ENCODE measurements at places on chromosomes 3 and 15.

DNA sequence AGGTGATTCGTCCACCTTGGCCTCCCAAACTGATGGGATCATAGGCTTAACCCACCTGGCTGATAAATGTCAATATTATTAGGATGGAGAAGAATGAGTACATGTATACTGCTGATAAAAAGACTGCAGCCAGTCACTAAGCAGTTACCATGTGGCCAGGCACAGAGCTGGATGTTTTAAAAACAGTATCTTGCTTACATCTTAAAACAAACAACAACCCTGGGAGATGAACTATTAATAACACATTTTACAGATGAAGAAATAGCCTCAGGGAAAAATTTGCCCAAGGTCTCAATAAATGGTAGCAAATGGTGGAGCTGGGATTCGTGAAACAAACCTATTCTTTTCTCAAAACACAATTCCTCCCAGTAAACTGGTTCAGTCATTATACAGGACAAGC lies 18.1 kb downstream of the IL17RD start:
- no peak for DNase-seq

DNA sequence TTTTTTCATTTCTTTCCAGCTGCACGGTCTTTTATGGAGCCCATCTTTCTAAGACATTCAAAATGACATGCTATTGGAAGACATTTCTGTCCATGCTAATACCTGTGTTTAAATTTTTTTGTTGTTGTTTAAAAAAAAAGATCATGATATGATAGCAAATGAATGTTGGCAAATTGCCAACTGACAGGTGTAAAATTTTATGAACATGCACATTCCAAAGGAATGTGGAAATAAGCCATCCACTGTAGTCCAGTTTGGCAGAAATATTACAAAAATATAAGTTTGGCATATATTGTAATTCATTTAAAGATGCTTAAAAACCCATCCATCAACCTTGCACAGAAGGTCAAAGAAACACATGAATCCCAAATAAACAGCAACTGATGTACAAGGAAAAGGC lies 75.6 kb upstream of the WNT5A start:
- peak; percentile 23 for DNase-seq

DNA sequence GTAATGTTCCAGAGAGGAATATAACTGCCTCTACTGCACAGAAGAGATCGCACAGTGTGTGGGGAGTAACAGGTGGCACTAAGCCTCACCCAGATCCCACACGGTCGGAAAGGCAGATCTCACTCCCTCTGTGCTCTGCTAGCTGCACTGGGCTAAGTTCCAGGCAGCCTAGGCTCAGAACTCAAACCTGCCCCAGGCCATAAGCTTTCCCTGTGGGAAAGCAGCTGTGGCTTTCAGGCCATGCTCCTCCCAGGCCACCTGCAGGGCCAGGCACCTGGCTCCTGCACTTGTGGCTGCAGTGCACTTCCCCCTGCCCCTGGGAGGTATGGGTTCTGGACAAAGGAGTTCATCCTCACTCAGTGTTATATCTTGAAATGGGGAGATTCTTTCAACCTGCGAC lies 27.5 kb downstream of the PCCB start:
- no peak for DNase-seq

GRCh38 chr15:85452436-85452835 lies 72.0 kb downstream of the AKAP13 start:
- no peak for DNase-seq

All from astrocyte of the spinal cord (primary cell).